Stimulated activated CD8-positive, alpha-beta memory T cell treated with anti-CD3 and anti-CD28 coated beads, Interleukin-15, amount 100 ng/mL, for 48 hours (primary cell): ENCODE measurements at places on chromosomes 7 and 10.

DNA sequence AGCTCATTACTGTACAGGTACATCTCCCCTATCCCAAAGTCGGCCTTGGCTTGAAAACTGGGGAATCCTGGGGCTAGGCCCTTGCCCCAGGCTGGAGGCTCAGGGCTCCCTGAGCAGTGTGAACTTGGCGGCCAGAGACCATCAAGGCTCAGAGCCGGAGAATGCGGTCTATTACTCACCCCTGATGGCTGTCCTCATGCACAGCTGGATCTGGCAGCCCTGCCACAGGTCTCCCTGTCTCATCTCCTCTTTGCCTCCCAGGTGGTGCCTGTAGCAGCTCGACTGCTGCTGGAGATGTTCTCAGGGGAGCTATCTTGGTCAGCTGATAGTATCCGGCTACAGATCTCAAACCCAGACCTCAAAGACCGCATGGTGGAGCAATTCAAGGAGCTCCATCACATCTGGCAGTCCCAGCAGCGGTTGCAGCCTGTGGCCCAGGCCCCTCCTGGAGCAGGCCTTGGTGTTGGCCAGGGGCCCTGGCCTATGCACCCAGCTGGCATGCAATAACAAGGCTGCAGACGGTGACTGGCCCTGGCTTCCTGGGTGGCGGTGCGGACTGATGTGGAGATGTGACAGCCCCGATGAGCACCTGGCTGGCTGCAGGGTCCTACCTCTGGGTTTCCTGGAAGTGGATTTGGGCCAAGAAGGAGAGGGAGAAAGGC lies 10.7 kb downstream of the IRF5 start:
- DNase-seq, result no peak

- no peak for DNase-seq
These were observed 43.7 kb downstream of the CPVL start for GRCh38 chr7:29102558-29103151.

- no peak for DNase-seq
These were observed 44.1 kb upstream of the CDK6 start for GRCh38 chr7:92880212-92881090.

DNA sequence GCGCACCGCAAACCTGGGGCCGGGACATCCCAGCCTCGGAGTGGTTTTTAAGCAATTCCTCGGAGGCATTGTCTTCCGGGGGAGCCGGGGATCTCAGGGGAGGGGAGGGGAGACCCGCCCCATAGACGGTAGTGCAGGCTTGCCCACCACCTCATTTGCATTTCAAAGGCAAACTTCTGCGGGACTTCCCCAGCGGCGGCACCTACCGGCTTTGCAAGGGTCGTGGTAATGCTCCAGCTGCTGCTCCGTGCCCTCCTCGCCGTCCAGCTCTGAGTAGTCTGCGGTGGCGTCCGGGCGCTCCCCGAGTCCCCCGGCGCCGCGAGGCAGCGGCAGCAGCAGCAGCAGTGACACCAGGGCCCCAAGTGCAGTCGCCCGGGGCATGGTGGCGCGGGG lies 425 bp downstream of the TLL2 start:
- no peak for DNase-seq
